HTR-8/SVneo (cell line): ENCODE measurements at places on chromosomes 4 and X.

DNA sequence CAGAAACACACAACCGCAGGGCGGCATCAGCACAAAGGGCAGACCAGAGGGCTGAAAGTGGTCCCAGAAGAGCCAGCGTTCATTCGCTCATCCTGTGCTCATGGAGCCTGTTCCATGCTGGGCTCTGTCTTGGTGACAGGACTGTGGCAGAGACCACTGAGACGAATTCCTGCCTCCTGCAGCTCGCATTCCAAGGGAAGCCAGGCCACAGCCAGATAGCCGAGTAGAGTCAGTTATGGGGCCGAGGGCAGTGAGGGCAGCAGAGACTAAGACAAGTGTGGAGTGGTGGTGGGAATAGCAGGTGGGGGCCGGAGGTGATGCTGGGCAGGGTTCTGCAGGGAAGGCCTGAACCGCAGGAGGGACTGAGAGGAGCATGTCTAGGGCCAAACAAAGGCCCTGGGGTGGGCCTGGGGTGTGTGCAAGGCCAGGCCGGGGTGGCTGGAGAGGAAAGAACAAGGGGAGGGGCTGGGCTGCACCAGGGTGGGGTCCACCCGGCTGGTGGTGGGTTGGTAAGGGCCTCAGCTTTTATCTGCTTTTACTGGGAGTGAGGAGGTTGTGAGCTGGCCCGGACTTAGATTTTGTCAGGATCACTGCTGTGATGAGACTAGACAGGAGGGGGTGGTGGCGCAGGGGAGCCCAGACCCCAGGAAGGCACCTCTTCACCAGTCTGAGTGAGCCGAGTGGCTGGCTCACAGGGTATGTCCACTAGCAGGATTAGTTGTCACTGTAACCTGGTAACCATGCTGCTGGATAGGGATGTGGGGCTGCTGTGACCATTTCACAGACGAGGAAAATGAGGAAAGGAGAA is 6.3 kb downstream of the PSAPL1 start:
- no peak for DNase-seq

DNA sequence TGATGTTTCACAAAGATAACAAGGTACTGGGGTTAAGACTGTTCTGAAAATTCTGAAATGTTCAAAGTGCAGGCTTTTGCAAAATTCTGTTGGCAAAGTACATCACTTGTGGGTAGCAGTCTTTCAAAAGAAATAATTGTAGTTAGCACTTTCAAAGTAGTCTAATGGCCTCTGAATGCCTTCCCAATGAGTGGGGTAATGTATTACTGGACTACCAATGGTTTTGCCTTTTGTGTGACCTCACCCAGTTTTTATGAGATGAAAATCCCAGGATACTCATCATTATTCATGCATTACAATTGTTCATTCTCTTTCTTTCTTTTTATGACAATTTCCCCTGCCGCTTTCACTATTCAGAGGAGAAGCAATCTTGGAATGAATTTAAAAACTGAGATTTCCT is 686.1 kb downstream of the GLUD2 start:
- DNase-seq = no peak

GRCh38 chr4:80489798-80490197 is 154.3 kb downstream of the CFAP299 start:
- no peak for DNase-seq

DNA sequence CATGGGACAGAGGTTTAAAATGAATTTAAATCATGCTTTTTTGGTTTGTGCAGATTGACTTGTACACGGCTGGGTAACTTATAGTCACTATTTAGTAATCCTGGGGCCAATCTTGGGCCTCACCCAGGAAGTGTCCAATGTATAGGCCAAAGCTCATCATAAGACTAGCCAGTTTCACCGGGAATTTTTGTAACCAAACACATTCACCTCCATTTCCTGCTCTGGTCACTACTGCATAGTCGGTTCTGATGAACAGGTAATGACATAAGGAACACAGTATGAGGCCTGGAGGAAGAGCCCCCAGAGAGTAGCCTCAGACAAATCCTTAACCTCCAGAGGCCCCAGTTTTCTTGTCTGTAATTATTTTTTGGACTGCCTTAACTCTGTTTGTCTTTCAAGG is 81.9 kb downstream of the HPRT1 start:
- DNase-seq = no peak

DNA sequence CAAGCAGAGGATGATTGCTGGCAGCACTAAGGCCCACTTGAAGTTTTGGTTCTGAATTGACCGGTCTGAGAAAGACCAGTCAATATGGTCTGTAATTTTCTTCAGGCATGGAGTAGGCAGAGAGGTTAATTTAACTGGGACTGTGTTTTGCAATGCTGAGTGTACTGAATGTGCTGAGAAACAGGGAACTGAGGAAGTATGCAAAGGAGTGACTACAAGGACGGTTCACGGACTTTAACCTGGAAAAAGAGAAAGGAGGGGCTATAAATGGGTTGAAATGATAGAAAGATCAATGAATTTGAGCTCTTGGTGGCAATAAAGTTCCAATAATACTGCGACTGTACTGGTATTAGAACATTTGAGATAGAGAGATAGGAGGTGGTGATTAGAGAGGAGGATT is 84.5 kb downstream of the MAGEB17 start:
- DNase-seq = no peak

DNA sequence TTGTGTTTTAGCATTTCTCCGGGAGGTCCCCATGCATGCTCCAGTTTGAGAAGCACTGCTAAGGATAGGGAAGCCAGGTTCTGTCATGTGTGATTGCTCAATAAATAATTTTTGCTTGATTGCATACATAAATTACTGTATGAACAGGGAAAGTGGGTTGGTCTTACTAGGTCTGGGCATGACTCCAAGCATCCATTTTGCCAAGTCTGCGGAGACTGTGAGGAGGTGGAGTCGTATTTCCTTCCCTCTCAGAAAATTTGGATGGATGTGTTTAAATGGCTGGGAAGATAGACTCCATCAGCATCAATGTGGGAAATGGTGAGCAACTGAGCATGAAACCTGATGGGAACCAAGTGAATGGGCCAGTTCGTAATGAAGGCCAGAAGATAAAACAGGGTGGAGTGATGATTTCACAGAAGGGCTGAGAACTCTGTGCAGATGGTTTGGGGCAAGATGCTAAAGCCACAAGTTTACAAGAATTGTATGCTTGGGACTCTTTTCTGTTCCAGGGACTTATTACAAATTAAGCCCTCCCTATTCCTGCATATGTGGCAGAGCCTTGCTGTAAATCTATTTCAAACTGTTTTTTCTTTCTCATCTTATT is 84.1 kb downstream of the NHS start:
- no peak for DNase-seq

DNA sequence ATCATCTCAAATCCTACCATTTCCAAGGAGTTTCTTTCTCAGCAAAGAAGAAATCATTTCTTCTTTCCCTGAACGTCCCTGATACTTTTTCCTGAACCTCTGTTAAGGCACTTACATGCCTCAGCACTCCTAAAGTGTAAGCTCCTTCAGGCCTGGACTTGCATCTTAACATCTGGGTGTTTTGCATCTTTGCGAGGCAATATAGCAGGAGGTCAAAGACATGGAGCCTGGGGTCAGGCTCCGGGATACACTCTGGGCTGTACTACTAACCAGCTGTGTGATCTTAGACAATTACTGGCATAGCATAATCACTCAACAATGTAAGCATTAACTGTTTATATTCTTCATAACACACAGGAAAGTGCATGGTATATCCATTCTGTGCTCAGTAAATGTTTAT is 275.5 kb upstream of the BOD1L1 start:
- no peak for DNase-seq

GRCh38 chrX:17697191-17697590 is 40.1 kb upstream of the SCML1 start:
- no peak for DNase-seq

DNA sequence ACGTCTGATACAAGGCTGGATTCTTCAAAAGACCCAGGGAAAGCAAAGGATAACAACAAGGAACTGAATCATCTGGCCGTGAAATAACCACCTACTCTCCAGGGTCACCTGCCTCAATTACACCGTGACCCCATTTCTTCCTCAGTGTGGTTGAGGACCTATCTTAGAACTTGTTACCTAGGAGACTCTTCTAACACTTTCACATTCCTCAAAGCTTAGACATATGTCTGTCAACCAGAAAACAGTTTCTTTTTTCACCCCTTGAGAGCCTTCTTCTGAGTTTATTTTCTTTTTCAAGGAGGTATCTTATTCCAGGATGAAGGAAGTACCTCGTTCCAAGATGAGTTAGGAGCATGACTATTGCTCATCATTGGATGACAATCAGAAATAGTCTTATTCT is 337.8 kb downstream of the ARHGAP24 start:
- no peak for DNase-seq

- DNase-seq = no peak
Observed at GRCh38 chrX:118216509-118216908, 99.9 kb upstream of the KLHL13 start.

GRCh38 chr4:88822034-88822789 is 124.6 kb upstream of the NAP1L5 start:
- DNase-seq = no peak

- DNase-seq = no peak
Observed at GRCh38 chr4:67558493-67558892, at the start of gene STAP1. TSS of gene STAP1 (plus strand) at chr4:67558727. CDS start at chr4:67558810, 83 bp downstream.

- peak; percentile 21 for DNase-seq
Observed at GRCh38 chr4:23717528-23718248, 172.2 kb downstream of the PPARGC1A start.

DNA sequence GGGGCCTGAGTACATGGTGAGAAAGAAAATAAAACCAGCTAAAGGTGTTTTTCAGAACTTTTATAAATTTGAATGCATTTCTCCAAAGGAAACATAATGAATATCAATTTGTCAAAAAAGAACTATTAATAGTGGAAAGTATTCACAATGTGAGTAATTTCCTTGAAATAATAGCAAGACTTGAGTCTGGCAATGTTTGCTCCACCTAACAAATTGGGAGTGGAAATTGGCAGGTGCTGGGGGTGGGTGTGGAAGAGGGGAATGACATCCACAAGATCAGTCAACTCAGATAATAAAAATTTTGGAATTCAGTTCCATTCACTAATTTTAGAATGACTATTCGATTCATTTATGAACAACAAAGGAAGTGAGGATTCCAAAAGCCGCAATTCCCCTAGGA is 884.8 kb upstream of the SLIT2 start:
- no peak for DNase-seq

- DNase-seq = no peak
Observed at GRCh38 chr4:83308672-83309071, 24.1 kb upstream of the COQ2 start.

GRCh38 chr4:58749206-58749605 is 1639.0 kb upstream of the IGFBP7 start:
- DNase-seq = no peak

DNA sequence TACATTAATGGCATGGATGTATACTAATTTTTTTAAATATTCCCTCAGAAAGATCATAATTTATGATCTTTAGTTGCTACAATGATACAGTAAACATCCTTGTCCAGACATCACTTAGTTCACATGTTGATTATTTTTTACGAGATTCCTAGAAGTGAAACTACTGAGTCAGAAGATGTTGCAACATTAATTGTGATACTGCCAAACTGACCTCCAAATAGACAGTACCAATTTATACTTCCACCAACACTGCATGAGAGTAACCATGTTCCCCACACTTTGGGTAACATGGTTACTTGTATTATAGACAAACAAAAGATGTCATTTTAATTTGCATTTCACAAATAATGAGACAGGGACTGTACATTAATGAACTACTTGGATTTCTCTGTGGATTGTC is 19.6 kb downstream of the RCHY1 start:
- DNase-seq = no peak

GRCh38 chr4:70660106-70660505 is 6.2 kb downstream of the JCHAIN start:
- no peak for DNase-seq

DNA sequence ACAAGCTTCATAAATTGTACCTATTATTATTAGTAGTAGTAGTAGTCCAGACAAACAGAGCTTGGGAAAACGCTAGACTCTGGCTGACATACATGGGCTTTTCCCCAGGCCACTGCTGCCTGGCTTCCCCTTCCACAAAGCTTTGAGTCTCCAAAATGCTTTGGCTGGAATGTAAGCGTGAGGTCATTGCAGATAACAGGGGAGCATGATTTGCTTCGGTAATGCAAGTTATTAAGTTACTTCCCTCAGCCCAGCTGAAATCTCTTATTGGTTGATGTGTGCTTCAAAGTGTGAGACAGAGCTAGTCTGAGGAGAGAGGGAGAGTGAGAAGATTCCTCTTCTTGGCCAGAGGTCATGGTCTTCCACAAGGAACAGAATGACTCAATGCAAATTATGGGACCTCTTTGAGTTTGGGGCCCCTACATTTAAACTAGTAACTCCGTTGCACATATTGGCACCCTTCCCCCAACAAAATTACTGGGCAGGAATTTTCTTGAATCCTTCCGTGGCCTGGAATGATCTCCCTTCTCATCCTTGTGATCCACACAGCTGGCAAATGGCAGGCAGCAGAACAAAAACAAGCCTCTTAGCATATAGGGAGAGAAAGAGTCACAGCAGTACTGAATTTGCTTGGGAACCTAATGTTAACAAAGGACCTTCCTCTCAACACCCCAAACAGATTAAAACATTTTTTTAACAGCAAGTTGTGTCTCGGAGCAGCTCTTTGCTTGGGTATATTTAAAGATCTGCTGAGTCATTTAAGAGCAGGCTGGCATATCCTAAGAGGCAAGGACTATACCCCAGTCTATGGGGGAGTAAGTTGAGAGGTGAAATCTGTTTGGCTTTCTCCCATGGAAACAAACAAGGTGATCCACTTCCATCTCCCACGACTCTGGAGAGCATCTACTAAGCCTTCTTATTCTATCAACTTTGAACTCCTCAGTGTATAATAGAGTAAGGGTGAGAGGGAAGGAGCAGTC is 19.9 kb downstream of the AR start:
- DNase-seq = no peak

GRCh38 chrX:118148737-118149136 is 32.1 kb upstream of the KLHL13 start:
- DNase-seq = no peak

DNA sequence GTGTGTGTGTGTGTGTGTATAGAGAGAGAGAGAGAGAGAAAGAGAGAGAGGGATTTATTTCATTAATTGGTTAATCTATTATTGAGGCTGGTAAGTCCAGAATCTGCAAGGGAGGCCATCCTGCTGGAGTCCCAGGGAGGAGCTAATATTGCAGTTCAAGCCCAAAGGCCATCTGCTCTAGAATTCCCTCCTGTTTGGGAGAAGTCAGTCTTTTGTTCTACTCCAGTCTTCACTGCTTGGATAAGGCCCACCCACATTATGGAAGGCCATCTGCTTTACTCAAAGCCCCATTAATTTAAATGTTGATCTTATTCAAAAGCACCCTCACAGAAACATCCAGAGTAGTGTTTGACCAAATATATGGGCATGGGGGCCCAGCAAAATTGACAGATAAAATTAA is 317.5 kb upstream of the RASGEF1B start:
- DNase-seq = no peak

GRCh38 chrX:47539860-47540259 is 21.1 kb upstream of the ARAF start:
- DNase-seq = no peak

- DNase-seq = no peak
Observed at GRCh38 chr4:66589183-66589582, 918.9 kb upstream of the EPHA5 start.
